Stimulated activated CD4-positive, alpha-beta T cell treated with anti-CD3 and anti-CD28 coated beads, Interleukin-1b, Interleukin-23, amount 100 ng/mL, for 48 hours (primary cell): ENCODE measurements at places on chromosomes 11 and 22.

GRCh38 chr11:110519796-110520195 is 90.0 kb downstream of the FDX1 start:
- DNase-seq: no peak

DNA sequence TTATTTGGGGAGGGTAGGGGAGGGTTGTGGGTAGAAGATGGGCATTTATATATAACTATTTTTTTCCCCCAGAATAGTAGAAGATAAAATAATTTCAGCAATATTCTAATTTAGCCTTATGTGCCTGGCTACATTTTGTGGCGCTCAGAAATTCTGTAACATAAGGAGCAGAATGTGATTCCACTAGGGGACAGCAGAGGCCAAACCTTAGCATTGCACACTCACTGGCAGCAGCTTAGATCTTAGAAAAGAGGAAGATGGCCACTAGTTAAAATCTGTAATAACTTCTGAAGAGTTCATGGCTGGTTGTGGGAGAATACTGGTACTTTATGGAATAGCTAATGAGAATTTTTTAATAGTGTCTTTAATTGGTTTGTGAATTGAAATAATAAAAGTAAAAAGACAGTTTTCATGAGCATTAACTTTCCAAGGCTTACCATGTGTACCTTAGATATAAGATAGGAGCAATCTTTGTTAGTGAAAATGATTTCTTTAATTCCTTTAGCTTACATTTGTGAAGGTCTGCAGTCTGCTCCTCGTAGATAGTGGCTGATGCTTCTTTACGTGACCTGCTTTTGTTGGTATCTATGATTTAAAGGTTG is 33.1 kb downstream of the DDX10 start:
- peak; percentile 17 for DNase-seq

- no peak for DNase-seq
These were observed 17.1 kb downstream of the PATZ1 start for GRCh38 chr22:31329029-31329428.

GRCh38 chr22:19811211-19811621 is 43.5 kb downstream of the GNB1L start:
- DNase-seq: no peak

GRCh38 chr11:130047141-130047540 is 22.6 kb upstream of the APLP2 start:
- no peak for DNase-seq

GRCh38 chr22:43005106-43005505 is 9.8 kb downstream of the PACSIN2 start:
- no peak for DNase-seq

- DNase-seq: no peak
These were observed 203.8 kb upstream of the TMEM45B start for GRCh38 chr11:129611661-129612446.

- no peak for DNase-seq
These were observed 77.4 kb downstream of the CWC15 start for GRCh38 chr11:94895971-94896370.

- no peak for DNase-seq
These were observed 33.2 kb upstream of the CRYBB3 start for GRCh38 chr22:25166266-25167040.

- DNase-seq: no peak
These were observed 295.3 kb upstream of the CNTN5 start for GRCh38 chr11:98725471-98725870.

- no peak for DNase-seq
These were observed 41.6 kb downstream of the CD44 start for GRCh38 chr11:35180317-35181233.

GRCh38 chr11:83862691-83863090 is 576.5 kb upstream of the CCDC90B start:
- DNase-seq: no peak

DNA sequence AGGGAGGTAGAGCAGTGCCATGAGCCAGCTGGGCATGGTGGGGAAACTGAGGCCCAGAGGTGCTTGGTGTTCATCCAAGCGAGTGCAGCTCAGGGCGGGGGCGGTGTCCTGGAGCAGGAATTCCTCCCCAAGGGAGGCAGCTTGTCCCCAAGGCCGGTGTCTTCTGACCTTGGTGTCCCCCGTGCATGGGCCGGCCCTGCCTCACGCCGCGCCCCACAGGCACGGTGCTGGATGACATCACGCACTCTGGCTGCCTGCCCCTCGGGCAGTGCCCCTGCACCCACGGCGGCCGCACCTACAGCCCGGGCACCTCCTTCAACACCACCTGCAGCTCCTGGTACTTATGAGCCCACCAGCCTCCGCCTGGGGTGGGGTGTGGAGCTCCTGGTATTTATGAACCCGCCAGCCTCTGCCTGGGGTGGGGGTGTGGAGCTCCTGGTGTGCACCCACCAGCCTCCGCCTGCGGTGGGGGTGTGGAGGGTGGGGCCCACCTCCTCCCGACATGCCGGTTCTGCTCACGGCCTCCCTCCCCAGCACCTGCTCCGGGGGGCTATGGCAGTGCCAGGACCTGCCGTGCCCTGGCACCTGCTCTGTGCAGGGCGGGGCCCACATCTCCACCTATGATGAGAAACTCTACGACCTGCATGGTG is 6.7 kb downstream of the MUC5B start:
- no peak for DNase-seq
